ENCODE measurements at places on chromosomes 13 and 19. TPM values are rescaled to one million over a fixed set of nuclear protein-coding genes. Genes with fewer than 3 reads are reported as not detected.

Gene B3GNT8
- total RNA-seq = 4.7 TPM

Gene HS6ST3
- 0.40 TPM for total RNA-seq

Gene SELENOV
- not detected for total RNA-seq

Gene CPT1C
- total RNA-seq = 0.57 TPM

Gene PSG11
- not detected for total RNA-seq

Gene HSD17B14
- total RNA-seq = 2.5 TPM

Gene LYPD5
- 99.7 TPM for total RNA-seq

Gene LRRC63
- not detected for total RNA-seq

Gene HOMER3
- 27.9 TPM for total RNA-seq

GRCh38 chr19:29532097-29532496, 6.3 kb downstream of the VSTM2B start:
- DNase-seq = no peak

GRCh38 chr19:13952931-13953531, 722 bp downstream of the DCAF15 start:
- DNase-seq = no peak

DNA sequence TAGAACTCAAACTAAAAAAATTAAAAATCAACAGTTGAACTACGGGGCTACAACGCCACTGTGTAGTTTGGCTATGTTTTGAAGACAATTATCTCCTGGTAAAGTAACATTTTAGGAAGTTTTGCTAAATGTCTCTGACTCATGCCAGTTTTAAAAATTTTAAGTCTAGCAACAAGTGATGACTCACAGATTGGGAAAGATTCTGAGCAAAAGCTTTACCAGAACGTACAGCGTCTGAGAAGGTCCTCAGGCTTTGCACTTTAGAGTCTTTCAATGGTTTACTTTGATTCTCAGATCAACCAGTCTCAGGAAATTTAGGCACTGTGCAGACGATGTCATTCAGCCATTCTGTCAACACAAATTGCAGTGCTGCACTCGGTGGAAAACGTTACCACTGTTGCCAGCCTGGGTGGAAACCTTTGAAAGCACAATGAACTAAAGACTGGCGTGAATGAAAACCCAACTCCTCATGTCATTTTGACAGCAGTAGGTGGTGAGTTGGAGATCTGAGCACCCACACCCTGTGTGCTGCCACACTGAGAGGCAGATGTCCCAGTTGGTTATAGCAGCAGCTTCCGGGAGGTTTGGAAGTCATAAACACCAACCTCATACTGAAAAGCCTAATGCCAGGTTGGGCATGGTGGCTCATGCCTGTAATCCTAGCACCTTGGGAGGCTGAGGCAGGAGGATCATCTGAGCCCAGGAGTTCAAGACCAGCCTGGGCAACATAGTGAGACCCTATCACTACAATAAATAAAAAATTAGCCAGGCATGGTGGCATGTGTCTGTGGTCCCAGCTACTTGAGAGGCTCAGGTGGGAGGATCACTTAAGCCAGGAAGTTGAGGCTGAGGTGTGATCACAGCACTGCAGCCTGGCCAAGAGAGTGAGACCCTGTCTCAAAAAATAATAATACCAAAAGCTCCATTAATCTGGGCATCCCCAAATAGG, 6.3 kb upstream of the WTIP start:
- peak; percentile 32 for DNase-seq

GRCh38 chr19:7894612-7895309, 6.5 kb downstream of the LRRC8E start:
- no peak for DNase-seq

GRCh38 chr13:92355213-92355612, 871.4 kb upstream of the GPC6 start:
- DNase-seq = no peak

DNA sequence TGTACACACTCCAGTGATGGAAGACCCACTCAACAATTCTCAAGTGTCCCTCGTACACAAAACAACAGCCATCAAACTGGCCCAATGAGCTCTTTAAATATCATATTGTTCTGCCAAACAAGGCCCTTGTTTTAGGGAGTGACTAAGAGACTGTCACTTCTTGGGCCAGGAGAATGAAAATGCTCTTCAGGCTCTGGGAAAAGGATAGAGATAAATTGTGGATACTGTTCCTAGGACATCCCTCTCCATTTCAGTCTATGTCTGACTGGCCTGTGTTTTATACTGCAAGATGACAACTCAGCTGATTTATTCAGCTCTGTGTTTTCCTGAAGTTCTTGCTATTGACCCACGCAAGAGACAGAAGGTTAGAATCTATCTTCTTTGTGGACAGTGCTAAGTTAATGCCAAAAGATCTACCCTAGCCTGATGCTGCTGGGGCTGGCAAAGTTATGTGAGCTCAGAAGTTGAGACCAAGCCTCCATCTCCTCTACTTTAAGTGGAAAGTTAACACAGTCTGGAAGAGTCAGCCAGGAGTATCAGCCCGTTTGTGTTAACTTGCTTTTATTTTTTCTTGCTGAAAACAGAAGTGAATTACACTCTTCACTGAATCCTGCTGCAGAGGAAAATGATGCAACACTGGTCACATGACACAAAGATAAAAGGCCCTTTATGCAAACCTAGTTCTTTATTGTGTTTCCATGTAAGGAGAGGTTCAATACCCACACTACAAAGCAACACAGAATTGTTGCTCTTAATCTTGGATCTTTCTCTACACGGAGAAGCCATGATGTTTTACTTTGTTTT, 14.6 kb downstream of the FRY start:
- DNase-seq = no peak

GRCh38 chr13:30422054-30422839, at the start of gene UBE2L5:
UBE2L5 (plus strand) TSS chr13:30422493; CDS start chr13:30427991, 5,498 bp downstream.
- peak; percentile 85 for DNase-seq

DNA sequence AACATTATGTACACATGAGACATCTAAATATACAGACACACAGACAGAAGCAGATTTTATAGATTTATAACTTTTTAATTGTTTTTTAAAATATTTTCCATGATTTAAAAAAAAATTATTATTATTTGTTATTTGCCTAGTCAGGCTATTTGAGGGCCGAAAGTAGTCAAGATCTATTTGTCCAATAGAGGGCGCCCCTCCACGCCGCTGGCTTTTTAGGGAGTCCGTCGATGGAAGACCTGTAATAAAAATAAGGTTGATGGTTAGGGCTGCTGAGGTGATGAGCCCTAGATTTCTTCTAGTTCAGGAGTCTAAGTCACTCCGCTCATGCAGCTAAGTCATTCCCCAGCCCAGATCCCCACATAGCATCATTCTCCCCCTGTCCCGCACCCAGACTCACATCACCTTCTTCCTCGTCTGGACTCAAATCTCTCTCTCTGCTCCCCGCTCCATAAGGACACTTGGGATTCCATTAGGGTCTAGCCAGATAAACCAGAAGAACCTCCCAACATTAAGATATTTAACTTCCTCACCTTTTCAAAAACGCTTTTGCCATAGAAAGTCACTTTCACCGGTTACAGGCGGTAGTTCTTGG, 33.9 kb upstream of the CEACAM21 start:
- DNase-seq = no peak

DNA sequence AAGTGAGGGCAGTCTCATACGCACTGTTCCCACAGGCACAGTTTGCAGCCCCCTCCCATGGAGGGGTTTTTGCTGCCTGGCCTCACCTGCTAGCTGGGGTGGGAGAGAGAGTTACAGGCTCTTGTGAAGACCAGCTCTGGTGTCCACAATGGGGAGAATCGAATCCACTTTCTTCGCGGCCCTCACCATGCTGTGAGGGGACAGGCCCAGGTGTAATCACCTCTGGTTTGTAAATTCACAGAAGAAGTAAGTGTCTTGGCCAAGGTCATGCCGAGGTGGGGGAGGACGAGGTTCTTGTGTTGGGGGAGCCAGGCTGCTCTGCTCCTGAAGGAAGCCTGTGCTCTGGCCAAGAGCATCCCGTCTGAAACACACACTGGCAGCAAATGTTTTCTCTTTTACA, 39.5 kb downstream of the TEX29 start:
- DNase-seq = no peak

DNA sequence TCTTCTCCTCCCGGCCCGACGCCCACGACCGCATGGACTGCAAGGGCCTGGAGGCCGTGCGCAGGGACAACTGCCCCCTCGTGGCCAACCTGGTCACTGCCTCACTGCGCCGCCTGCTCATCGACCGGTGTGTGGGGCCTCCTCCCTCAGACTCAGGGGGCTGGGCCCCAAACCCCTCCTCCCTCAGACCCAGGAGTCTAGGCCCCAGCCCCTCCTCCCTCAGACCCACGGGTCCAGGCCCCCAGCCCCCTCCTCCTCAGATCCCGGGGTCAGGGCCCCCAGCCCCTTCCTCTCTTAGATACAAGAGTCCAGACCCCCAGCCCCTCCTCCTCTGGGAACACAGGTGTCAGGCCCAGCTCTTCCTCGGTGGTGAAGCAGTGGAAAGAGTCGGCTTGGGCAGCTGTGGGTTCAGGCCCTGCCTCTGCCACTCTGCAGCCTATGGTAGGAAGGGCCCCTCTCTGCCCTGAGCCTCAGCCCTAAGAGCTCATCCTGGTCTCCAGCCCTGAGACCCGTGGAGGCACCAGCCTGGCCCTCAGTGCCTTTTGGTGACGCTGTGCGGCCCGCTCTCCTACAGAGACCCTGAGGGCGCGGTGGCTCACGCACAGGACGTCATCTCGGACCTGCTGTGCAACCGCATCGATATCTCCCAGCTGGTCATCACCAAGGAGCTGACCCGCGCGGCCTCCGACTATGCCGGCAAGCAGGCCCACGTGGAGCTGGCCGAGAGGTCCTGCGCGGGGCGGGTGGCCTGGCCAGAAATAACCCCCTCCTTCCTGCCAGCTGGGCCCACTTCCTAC, 3.7 kb upstream of the SPIB start:
- no peak for DNase-seq

DNA sequence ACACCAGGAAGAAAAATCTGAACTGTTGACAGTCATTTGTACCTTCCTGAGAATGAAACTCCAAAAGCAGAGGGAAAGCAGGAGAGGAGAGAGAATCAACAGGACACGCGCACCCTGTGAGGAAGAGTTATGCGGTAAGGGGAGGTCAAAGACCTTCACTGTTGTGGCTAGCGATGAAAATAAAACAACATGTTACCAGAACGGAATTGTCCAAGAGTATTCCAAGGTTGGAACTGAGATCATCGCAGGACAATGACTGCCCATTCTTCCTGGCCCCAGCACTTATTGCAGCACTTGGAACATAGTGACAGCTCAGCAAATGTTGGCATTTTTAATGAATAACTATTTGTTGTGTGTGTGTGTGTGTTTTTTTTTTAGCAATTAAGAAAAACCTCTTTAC, 176.0 kb upstream of the TSC22D1 start:
- no peak for DNase-seq

- no peak for DNase-seq
Observed at GRCh38 chr19:34254698-34255432, 511 bp downstream of the GARRE1 start.

DNA sequence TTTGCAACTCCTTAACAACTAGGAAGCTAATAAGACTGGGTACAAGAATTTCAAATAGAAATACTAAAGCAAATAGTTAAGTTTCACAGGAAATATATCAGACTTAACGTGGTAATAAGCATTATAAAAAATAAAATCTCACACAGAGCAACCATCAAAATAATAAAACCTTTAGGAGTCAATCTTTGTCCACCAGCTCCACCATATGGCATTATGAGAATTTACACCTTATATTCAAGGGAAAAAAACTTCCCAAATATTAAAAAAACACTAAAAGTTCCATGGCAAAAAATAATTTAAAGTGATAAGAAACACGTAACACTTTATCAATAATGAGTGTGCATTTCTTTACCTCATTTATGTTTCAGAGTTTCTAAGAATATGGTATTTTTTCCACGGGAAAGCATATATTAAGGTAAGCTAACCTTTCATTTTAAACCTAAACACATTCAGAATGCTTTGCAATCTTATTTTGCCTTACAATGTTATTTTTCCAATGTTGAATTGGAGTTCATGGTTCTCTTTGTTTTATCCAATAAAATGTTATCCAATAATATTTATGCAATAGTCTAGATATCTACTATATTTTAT, 423.2 kb upstream of the SGCG start:
- no peak for DNase-seq

- DNase-seq = no peak
Observed at GRCh38 chr19:47755762-47756626, 10.6 kb downstream of the NOP53 start.

DNA sequence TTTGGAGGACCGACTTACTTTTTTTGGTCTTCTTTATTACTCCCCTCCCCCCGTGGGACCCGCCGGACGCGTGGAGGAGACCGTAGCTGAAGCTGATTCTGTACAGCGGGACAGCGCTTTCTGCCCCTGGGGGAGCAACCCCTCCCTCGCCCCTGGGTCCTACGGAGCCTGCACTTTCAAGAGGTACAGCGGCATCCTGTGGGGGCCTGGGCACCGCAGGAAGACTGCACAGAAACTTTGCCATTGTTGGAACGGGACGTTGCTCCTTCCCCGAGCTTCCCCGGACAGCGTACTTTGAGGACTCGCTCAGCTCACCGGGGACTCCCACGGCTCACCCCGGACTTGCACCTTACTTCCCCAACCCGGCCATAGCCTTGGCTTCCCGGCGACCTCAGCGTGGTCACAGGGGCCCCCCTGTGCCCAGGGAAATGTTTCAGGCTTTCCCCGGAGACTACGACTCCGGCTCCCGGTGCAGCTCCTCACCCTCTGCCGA, 409 bp downstream of the FOSB start:
- DNase-seq = no peak

DNA sequence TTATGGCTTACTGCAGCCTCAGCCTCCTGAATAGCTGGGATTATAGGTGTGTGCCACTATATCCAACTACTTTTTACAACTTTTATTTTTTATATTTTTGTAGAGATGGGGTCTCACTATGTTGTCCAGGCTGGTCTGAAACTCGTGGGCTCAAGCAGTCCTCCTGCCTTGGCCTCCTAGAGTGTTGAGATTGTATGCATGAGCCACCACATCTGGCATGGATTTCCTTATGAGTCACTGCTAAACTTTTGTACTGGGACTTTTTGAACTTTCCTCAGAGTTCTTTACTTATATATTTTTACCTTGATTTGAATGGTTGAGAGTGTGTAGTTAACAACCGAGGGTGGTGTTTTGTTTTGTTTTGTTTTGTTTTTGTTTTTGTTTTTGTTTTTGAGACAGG, 33.4 kb downstream of the DNAJC3 start:
- DNase-seq = no peak

GRCh38 chr13:31311921-31312320, 112.1 kb downstream of the B3GLCT start:
- no peak for DNase-seq

- no peak for DNase-seq
Observed at GRCh38 chr19:16375157-16375935, 50.7 kb downstream of the KLF2 start.

GRCh38 chr19:13463296-13463695, 43.0 kb downstream of the CACNA1A start:
- no peak for DNase-seq

DNA sequence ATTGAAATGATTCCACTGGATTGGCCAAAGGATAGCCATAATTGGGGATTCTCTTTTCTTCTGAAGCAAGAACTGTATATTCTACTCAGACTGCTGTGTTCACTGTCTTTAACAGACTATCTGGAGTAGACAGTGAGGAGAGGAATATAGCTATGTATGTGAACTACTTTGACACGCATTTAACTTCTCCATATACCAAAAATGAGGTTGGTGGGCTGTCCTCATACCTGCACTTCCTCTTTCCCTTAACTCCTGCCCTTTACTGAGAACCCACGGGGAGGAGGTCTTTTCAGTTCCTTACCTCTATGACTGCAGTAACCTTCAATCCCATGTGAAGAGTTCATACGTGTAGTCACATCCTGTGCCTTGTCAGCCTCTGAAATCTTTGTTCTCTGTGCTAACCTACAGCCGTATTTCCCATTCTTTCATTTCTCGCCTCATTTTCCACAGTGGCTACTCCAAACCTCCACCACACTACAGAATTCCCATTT, 305.8 kb downstream of the MTUS2 start:
- no peak for DNase-seq

Data from suprapubic skin (tissue), 4 donors.